AG08395 (cell line): ENCODE measurements at places on chromosomes 1 and 21.

DNA sequence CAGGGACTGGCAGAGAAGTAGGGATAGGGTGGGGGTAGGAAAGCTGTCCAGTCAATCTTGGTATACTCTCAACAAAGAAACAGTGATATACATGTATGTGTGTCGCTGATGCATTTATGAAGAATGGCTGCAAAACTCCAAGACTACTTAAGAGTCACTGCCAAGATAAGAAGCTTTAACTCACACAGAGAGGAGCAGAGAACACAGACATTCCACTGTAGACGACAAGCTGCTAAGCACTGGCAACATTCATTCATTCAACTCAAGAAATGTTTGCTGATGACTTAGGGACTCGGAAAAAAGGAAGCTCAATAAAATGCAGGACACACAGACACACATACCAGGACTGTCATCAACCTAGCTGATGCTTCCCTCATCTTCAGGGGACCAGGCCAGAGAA, 5.5 kb downstream of the CTNNBIP1 start:
- DNase-seq = no peak

DNA sequence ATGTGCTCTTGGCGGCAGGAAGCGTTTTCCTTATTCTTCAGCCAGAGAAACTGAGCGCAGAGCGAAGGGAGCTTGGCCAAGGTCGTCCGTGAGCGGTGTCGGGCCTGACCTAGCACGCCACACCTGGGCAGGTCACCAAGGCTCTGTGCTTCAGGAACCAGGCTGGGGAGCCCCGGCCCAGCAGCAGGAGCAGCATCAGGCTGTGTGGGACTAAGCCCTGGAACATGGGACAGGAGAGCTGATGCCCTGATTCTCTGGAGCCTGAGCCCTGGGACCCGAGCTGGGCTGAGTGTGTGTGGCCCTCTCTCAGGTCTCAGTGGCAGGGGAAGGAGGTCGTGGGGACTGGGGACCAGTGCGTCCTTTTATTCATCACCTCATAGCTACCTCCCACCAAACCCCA, 65.2 kb upstream of the ABCG1 start:
- DNase-seq = no peak

GRCh38 chr1:11731691-11732283, 4.1 kb upstream of the AGTRAP start:
- DNase-seq = peak; percentile 81

DNA sequence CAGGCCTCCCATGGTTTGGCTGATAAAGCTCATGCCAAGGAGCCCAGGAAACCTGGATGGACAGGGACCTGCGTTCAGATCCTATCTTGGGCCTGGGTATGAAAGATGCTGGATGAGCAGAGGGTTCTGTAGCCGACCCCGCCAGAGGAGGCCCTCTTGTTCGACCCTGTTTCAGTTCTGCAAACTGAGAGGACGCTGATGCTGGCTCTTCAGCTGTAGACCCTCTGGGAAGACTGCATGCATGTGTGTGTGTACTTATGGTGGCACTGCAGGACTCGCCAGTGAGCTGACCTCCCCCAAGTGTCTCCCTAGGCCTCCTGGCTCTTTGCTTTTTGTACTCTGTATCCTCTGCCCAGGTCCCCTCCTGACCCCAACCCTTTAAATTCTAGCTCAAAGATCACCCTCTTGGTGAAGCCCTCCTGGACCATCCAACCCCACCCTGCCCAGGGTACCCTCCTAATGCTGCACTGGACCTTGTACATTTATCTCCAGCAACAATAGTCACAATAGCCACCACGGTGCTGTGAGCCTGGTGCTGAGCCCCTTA, 1.6 kb downstream of the EPS8L3 start:
- DNase-seq = no peak

GRCh38 chr1:30778154-30778978, 20.8 kb upstream of the LAPTM5 start:
- peak; percentile 54 for DNase-seq

GRCh38 chr1:6098303-6099215, 52.9 kb downstream of the KCNAB2 start:
- peak; percentile 96 for DNase-seq
